ENCODE measurements at places on chromosomes 7 and 10.

DNA sequence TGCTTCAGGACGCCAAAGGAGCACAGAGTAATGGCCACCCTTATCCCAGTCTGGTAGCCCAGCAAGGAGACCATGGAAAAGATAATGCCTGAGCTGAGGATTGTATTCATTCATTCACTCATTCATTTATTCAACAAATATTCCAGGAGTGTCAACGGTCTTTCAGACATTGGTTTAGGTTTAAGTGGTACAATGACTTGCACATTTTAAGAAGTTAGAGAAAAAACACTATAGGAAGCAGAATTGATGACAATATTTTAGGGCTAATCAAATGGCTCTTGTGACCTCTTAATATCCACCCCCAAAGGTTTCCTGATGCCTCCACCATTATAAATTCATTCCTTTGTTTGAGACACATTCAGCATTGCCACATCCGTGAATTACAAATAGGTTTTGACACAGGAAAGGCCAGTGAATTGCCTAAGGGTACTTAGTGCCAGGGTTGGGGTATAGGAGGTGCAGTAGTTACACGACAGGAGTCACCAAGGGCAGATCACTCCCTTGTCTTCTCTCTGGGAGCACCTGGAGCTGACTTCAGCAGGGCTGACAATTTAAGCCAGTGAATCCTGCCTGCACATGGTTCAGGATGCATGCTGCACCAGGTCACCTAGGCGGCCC is 269.5 kb downstream of the CREB5 start:
- DNase-seq, result no peak

DNA sequence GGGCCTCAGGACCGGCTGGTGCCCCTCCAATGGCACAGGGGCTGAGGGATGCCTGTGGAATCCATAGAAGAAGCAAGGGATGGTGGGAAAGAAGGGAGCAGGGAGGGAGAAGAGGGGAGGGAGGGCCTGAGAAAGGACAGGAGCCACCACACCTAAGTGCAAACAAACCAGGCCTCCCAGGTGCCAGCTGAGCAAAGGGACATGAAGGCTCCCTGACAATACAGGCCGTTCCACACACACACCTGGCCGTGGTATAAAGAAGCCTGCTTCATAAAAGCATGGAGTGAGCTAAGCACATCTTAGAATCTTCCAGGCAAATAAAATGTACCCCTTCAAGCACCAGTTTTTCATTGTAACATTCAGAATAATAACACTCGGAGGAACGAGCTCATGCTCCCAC is 54.0 kb downstream of the OAT start:
- peak; percentile 72 for DNase-seq

GRCh38 chr10:16986406-16987205 is 143.0 kb downstream of the CUBN start:
- DNase-seq, result no peak

DNA sequence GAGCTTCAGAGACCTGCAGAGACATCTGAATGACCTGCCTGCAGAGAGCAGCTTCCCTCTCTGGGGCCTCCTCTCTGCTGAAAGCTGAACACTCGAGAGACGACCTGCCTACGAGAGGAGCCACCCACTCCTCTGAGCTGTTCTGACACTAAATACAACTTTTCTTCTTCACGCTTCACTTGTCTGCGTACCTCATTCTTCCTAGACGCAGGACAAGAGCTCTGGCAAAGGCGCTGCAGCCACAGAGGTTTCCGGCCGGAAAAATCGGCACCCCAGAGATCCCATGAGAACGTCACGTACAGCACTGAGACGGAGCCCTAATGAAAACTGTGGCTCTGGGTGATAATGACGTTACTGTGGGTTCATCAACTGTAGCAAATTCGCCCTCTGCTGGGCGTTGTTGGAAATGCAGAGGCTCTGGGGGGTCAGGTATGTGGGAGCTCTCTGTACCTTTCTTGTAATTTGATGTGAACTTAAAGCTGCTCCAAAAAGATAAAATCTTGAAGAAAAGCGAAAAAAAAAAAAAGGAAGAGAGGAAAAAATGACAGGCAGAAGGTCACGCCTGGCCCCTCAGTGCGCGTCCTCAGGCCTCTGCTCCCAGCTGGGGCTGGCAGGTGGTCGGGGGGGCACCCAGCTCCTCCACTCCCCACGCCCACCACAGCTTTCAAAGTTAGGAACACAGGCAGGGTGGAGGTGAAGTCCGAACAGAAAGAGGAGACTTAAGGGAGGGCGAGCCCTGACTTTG is 120.7 kb downstream of the DYNC2I1 start:
- DNase-seq, result no peak

GRCh38 chr7:46649876-46650275 is 728.8 kb upstream of the IGFBP3 start:
- DNase-seq, result no peak

DNA sequence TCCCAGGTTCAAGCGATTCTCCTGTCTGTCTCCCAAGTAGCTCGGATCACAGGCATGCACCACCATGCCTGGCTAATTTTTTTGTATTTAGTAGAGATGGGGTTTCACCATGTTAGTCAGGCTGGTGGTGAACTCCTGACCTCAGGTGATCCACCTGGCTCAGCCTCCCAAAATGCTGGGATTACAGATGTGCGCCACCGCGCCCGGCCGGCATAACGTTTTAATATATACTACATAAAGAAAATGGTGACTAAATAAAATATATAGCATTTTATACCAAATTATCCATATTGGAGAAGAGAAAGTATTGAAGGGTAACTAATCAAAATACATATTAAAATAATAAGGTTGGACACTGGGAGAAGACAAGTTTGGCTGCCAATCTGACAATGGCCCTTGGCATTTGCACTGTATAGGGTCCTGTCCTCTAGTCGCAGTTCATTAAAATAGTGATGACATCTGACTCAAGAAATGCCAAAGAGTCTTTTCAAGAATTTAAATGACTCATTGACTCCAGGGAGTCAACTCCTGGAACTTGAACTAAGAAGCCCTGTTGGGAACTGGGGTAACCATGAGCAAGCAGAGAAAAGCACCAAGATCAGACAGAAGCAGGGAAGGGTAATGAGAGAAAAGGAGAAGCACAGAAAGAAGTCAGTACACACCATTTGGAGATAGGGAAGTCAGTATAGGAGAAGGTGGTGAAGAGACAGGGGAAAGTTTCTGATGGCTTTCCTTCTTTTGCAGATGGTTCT is 91.1 kb downstream of the CH25H start:
- DNase-seq, result no peak

DNA sequence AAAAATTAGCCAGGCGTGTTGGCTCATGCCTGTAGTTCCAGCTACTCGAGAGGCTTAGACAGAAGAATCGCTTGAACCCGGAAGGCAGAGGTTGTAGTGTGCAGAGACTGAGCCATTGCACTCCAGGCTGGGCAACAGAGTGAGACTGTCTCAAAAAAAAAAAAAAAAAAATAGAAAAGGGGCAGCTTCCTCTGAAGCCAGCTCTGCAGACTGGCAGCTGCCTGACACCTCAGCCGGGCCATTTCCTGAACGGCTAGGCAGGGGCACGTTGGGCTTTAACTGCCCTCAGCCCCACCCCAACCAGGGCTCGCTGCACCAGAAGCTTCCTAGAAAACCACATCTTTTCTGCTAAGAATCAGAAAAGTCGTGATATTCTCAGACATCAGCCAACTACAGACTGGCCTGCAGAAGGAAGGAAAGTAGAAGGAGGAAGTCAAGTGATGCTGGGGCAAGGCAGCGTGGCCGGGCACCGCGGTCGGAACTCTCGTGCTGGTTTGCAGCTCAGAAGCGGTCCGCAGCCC is 38.0 kb downstream of the PRKAG2 start:
- no peak for DNase-seq

DNA sequence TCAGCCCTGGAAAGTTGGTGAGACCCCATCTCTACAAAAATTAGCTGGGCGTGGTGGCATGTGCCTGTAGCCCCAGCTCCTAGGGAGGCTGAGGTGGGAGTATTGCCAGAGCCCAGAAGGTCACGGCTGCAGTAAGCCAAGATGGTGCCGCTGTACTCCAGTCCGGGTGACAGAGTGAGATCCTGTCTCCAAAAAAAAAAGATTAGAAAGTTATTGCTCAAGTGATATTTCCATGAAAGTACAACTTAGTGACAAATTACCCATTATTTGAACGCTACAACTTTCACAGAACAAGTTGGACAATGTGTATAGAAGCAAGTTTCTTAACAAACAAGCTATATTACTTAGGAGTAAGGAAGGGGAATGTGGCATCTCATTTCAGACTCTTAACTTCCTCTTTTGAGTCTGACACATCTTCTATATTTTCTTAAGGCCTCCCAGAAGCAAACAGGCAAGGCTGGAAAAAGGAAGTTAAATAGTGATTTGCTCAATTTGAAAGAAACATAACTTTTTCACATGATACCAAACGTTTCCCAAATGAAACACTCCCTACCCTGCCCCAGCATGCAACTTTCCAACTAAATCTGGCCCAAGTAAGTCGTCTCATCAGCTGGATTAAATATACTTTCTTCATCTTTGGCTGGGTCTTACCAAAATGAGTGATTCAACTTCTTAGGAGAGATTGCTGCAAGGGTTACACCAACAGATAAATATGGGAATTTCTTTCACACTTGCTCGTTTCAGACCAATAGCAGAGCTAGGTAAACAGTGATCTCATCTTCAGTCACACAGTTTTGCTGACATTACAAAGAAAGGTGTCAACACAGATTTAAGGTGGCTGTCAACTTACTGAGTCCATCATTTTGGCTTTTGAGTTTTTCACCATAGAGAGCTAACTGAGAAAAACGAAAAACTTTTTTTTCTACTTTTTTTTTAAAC is 66.3 kb upstream of the KLF6 start:
- no peak for DNase-seq

- DNase-seq, result no peak
Measured at GRCh38 chr7:1567896-1568510, 1.8 kb downstream of the PSMG3 start.

- DNase-seq, result no peak
Measured at GRCh38 chr7:146255609-146256008, 139.0 kb downstream of the CNTNAP2 start.

DNA sequence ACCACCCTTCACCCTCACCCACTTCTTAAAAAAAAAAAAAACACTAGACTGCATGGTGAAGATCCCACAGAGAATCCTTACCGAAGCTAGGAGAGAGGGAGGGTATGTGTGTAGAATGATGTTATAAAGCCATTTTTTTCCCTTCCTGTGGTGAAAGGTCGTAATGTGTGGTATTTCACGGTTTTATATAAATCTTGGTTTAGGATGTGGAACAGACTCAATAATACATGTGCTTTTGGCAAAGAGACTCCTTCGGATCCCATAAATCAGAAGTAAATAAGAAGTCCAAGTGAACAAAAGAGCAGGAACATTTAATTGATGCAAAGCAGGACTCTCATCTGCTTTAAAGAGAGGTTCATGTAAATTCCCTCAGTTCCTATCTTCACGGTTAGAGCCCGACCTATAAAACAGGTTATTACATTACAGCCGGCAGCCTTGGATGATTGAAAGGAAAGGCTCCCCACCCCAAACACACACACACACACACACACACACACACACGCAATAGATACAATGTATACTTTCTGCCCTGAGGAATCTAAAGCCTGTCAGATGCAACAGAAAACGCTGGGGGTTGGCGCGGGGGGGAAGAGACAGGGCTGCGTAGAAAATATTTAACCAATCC is 8.8 kb downstream of the DLX5 start:
- no peak for DNase-seq

DNA sequence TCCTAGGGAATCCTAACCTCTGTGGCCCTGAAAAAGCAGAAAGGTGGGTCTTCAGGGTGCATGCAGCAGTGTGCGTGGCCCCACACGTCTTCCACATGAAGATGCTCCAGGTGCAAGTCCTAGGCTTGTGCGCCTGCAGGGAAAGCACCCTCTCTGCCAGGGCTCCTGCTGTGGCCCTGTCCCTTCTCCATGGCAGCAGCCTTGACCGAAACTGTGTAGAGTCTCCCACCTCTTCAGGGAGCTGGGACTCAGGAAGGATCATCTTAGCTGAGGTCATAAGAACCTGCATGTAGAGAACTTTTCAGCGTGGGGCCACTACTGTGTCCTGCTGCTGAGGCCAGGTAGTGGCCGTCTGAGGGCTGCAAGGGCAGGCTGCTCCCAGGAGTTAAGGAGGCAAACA is 6.3 kb upstream of the CSGALNACT2 start:
- DNase-seq, result no peak

GRCh38 chr7:112798274-112799159 is 8.3 kb upstream of the TMEM168 start:
- DNase-seq, result no peak

DNA sequence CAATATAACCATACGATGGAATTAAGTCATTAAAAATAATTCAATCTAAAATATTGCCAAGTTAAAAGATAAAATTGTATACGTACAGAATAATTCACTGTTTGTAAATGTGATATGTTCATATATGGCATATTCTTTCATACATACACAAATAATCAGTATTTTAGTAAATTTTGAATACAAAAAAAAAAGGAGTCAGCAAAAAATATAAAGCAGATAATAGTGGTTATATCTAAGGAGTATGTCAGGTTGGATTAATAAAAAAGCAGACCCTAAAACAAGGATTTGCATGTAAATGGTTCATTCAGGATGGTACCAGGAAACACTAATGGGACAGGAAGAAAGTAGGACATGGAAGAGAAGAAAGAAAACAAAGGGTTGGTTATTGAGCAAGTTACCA is 59.5 kb downstream of the XPNPEP1 start:
- no peak for DNase-seq

DNA sequence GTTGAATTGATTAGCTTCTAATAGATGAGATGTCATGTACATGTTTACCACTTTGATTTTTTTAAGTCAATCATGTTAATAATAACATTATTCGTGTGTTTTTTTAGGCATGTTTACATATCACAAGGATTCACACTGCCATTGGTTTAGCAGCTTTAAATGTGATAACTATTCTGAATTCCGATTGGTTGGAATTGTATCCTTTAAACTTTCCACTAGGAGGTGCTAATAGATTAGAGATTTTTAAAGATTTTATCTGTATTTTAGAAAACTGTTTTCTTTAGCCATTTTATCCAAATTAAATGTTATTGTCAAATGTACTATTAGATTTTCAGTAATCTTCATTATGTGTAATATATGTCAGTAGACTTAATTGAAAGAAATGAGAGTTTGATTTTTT is 83.2 kb downstream of the HECTD2 start:
- DNase-seq, result no peak

DNA sequence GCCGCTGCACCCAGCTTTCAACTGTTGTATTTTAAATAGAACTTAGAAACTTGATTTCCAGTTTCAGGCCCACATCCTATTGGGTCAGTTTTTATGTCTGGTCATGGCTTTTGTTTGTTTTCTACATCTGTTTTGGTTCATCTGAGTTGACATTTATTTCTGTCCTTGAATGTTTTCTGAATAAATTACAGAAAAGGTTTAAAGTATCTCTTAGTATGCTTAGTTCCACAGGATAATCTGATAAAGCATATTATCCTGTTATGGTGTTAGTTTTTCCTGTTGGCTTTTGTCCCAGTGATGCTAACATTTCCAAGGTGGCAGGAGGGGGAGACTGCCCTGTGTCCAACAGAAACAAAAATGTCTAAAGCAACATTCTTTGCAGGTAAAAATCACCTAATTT is 733.2 kb downstream of the INHBA start:
- DNase-seq, result no peak

- peak; percentile 39 for DNase-seq
Measured at GRCh38 chr7:108525327-108525984, 479 bp downstream of the PNPLA8 start.

- DNase-seq, result no peak
Measured at GRCh38 chr7:103573479-103574058, 127.6 kb upstream of the SLC26A5 start.

Data from NCI-H510A (cell line).